Globus pallidus (tissue), 1 donor: ENCODE measurements at places on chromosomes 2 and 18.

- DNase-seq, result no peak
These were observed 22.4 kb upstream of the KCNK3 start for GRCh38 chr2:26670171-26670570.

DNA sequence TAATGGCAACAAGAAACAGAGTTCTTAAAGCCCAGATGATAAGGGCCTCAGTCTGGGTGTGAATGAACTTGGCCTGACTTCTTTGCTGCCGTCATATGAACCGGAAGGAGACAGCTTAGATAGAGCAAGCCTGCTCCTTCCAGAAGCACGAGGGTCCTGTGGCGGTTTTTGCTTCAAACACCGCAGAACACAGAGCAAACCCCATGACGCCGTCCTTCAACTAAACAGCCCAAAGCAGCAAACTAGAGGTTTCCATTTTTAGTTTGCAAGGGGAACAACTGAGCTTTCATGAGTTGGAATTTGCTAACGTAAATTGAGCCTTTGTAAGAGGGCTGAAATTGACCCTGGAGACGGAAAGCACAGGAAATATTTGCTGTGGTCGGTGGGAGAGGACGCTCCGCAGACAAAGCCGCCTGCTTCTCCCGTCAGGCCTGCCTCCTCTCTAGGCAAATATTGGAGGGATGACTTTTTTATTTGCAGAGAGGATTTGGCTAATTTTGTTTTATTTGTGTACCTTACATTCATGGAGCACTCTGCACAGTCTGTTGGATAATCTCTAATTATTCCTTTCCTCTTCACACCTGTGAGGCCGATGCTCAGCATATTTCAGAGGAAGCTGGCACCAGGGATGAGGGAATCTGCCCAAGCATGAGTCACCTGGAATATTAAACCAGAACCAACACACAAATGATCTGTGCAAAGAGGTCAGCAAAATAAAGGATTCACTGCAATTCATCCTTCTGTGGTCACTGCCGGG lies 134.0 kb upstream of the NCK2 start:
- no peak for DNase-seq

- no peak for DNase-seq
These were observed 55.9 kb downstream of the RELCH start for GRCh38 chr18:62242955-62243354.

DNA sequence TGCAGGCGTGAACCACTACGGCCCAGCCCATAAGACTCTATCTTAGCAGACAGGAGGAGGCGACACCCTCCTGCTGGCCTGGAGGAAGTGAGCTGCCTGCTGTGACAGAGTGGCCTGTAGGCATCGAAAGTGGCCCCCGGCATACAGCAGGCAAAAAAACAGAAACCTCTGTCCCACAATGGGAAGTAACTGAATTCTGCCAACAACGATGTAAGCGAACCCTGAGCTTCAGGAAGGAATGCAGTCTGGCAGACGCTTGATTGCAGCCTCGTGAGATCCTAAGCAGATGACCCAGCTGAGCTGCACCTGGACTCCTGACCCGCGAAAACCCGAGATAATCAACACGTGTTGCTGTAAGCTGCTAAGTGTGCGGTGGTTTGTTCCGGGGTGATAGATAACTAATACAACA lies 13.6 kb downstream of the MRO start:
- DNase-seq, result peak; percentile 37

DNA sequence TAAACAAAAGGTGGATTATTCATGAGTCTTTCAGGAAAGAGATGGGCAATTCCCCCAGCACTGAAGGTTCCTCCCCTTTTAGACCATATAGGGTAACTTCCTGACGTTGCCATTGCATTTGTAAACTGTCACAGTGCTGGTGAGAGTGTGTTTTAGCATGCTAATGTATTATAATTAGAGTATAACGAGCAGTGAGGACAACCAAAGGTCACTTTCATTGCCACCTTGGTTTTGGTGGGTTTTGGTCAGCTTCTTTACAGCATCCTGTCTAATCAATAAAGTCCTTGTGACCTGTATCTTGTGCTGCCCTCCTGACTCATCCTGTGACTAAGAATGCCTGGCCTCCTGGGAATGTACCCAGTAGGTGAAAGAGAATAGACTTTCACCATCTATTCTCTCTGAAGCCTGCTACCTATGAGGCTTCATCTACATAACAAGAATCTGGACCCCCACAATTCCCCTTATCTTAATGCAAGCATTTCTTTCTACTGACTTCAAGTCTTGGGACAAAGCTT lies 148.7 kb downstream of the CABLES1 start:
- DNase-seq, result no peak

- no peak for DNase-seq
These were observed 150.0 kb downstream of the TPO start for GRCh38 chr2:1563084-1563857.

DNA sequence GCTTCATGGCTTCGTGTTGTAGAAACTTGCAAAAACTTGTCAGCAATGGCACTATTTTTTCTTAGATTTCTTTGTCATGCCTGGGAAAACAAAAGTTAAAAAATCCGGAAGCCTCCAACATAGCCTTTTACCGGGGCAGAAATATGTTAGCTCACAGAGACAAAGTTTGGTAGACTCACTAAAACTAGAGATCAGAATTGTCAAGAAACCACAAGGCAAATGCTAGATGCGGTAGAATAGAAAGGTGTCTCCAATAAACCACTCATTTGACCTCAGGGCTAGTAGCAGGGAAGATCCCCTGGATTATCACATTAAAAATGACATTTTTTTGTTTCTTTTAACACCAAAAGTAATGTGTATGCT lies 405 bp downstream of the CASP10 start:
- DNase-seq, result no peak

- no peak for DNase-seq
These were observed 72.2 kb upstream of the THUMPD2 start for GRCh38 chr2:39851251-39851650.

DNA sequence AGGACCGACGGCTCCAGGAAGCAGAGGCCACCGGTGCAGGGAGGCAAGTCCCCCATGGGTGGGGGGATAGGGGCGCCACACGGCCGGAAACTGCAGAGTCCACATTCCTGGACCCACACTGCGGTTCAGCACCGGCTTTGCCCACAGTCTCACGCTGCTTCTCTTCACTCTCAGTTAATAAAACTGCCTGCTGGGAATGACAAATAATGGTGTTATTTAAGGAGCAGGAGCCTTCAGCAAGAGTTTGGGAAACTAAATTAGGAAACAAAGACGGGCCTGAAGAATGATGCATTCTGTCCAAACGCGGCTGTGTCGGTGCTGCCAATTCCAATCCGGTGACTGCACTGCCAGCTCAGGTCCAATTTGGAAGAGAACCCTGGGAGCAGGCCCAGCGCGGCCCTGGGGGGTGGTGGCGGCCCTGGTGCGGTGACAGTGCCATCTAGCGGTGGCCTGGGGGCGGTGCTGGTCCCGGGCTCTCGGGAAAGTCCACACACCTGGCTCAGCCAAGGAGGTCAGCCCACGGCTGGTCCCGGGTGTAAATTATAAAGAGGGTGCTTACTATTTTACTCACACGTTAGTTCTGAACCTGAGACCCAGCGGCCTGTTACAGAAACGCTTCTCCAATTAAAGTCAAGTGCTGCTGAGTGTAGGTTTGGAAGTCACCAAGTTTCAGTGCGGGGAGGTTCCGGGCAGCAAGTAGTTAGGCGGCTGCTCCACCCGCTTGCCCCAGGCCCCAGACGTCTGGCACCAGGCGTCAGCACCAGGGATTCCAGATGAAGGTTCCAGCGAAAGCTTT lies 73.1 kb upstream of the PXDN start:
- peak; percentile 76 for DNase-seq

DNA sequence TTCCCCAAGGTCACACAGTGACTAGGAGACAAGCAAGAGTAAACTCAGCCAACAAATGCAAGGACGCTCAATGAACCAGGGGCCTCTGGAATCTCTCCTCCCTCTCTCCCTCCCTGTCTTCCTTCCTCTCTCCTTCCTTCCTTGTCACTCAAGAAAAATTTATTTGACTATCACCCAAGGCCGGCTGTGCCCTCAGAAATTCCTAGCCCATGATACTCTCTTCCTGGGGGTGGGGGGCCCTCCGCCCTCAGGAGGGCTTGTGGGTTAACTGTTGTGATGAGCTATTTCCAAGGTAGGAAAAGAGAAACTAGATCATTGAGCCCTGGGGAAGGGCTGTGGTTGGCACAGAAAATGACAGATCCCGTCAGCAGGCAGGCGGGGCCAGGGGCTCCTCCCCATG lies 21.7 kb downstream of the INHBB start:
- no peak for DNase-seq

DNA sequence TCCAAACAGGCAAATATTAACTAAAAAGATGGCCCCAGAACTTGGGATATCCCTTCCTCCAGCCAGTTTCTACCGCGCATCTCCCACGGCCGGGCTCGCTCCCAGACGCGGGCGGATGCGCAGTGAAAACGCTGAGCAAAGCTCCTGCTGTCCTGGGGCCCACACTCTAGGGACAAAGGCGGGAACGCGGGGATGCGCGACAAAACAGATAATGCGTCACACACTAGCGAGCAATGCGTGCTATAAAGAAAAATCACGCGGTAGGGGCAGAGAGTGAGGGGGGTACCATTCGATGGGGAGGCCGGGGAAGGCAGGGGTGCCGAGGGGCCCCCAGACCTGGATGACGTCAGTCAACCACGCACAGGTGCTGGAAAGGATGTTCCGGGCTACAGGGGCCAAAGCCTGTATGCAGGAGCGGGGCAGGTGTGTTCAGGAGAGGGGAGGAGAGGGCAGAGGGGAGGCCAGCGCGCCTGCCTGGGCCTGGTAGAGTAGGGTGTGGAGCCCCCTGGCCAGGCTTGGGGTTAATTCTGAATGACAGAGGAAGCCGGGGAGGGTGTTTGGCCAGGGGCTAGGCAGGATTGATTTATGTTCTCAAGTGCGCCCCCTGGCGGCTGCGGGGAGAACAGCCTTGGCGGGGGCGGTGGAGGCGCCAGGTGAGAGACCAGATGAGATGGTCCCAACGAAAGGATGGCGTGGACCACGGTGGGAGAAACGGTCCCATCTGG lies 14.9 kb upstream of the ITM2C start:
- DNase-seq, result no peak

DNA sequence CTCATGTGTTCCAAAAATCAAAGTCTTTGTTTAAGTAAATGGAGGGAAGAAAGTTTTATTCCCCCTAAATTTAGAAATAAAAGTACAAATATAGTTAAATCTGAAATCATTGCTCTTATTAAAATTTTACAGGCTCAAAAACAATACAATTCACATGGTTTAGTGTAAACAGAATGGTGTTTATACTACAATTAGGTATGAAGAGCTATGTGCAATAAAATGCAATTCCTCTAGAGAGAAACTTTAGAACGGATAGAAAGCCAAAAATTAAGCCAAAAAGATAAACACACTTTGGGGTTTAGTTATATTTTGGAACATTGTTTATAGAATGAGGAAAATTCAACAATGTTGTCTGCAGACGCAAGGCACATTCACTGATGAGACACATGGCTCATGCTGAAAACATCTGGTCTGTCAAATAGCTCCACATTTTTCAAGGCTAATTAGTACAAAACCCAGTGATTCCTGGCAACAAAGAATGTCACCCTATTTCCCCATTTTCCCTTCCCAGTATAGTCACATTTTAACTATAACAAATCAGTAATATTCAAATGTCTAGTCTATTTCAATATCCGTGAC lies 103.3 kb downstream of the EXOC6B start:
- no peak for DNase-seq
